ENCODE measurements at places on chromosomes 5 and 9.

DNA sequence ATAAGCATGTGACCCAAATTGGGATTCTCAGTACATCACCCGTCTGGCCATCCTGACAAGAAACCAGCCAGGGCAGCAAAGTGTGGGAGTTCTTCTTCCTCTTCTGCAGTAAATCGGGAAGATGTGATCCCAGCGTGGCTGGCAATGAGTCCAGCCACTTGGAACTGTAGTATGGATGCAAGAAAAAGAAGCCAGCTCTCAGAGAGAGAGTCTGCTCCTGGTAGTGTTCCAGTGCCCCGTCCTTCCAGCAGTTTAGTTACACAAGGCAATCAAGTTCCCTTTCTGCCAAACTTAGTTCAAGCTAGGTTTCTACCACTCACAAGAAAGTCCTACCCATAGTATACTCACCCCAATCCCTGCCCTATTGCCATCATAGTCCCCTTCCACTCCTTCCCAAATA is 65.6 kb downstream of the CDK5RAP2 start:
- no peak for DNase-seq

DNA sequence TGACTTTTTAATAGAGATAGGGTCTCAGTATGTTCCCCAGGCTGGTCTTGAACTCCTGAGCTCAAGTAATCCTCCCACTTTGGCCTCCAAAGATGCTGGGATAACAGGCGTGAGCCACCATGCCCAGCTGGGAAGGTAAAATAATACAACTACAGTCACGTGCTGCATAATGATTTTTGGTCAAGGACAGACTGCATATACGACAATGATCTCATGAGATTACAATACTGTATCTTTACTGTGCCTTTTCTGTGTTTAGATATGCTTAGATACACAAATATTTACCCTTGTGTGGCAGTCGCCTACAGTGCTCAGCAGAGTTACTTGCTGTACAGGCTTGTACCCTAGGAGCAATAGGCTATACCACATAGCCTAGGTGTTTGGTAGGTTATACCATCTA is 14.2 kb upstream of the IRF1 start:
- no peak for DNase-seq

GRCh38 chr5:147547730-147548129 is 37.9 kb upstream of the DPYSL3 start:
- DNase-seq: no peak

- DNase-seq: no peak
These were observed 47.9 kb upstream of the SLC12A2 start for GRCh38 chr5:128035689-128036088.

- DNase-seq: no peak
These were observed 47.2 kb downstream of the INSYN2B start for GRCh38 chr5:169933127-169933526.

DNA sequence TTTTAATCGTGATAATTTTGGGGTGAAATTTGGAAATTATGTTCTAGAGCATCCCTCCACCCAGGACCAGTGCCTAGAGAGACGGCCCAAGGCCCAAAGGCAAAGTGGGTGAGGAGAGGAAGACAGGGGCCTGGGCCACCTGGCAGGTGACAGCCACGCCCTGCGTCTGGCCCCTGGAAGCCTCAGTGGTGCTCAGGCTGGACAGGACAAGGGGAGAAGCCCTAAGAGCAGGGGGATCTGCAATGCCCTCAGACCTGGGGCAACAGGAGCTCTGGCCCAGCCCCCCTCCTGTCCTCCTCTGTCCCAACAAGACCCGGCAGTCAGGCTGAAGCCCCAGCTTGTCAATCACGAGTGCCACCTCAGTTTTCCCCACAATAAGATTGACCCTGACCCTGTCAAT is 134.8 kb downstream of the ADAMTS2 start:
- DNase-seq: no peak

DNA sequence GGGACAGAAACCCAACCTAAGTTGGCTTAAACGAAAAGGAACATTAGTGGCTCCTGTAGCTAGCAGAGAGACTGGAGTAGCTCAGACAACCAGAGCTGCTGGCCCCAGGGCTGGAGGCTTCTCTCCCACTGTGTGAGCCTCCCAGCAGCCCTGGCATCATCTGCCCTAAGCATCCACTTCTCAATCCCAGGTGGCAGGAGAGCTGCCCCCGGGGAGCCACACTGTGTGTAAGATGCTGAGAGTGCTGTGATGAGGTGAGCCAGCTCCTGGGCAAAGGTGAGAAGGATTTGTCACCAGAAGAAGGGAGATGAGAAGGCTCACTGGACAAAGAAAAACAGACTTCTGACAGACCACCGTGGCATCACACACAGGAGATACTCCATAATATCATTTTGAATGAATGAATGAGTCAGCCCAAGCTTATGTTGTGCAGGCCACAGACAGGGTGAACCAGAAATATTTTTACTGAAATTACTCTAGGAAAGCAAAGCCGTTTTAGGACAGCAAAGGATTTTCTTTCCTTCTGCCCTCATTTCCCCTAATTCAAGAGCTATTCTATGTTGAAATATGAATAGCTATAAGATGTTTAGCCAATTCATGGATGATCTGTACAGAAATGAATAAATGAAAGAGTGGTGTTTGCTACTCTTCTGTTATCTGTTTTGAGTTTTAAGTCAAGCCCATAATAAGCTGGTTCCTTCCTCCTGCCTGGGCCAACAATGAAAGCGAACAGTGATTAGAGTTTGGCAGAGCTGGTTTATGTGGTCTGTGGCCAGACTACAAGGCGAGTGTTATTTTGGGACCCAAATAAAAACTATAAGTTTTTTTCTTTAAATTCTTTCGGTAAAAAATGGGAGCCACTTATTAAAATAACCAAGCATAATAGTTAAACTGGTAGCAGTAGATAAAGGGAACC is 57.4 kb upstream of the ECM2 start:
- no peak for DNase-seq

- no peak for DNase-seq
These were observed 271.5 kb upstream of the PANK3 start for GRCh38 chr5:168850683-168851082.

- DNase-seq: no peak
These were observed 1.4 kb upstream of the GABRB2 start for GRCh38 chr5:161547738-161548486.

DNA sequence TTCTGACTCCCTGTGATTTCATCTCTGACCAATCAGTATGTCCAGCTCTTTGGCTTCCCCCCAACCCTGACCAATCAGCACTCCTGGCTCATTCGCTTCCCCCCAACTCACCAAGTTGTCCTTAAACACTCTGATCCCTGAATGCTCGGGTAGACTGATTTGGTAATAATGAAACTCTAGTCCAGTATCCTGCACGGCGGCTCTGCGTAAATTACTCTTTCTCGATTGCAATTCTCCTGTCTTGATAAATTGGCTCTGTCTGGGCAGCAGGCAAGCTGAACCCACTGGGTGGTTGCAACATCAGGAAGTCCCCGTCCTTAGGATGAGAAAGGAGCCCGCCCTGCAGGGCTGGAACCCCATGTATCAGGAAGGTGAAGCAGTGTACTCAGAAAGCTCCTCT is 10.4 kb downstream of the FCN2 start:
- no peak for DNase-seq

GRCh38 chr9:68709291-68710110 is 4.5 kb downstream of the PIP5K1B start:
- DNase-seq: no peak

DNA sequence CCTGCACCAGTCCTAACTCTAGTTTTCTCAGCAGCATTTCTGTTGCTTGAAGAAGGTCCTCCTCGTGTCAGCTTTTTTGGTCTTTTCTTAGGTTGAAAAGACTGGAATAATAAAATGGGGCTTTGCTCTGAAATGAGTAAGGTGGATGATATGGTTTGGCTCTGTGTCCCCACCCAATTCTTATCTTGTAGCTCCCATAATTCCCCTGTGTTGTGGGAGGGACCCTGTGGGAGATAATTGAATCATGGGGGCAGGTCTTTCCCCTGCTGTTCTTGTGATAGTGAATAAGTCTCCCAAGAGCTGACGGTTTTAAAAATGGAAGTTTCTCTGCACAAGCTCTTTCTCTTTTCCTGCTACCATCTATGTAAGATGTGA is 53.6 kb downstream of the LIX1 start:
- DNase-seq: no peak

GRCh38 chr9:108801949-108802348 is 53.8 kb downstream of the ACTL7B start:
- DNase-seq: no peak

DNA sequence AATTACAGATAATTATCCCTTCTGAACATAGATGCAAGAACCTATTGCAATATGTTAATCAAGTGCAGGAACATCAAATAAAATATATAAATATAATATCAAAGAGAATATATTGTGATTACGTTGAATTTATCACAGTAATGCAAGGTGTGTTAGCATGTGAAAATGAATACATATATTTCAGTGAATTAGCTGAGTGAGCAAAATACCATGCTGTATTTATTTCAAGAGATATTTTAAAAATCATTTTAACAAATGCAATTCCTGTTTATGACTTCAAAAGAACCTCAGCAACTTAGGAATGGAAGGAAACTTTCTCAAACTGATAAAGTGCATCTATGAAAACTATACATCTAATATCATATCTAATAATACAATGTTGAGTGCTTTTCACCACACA is 856.9 kb upstream of the PTPRD start:
- DNase-seq: no peak

DNA sequence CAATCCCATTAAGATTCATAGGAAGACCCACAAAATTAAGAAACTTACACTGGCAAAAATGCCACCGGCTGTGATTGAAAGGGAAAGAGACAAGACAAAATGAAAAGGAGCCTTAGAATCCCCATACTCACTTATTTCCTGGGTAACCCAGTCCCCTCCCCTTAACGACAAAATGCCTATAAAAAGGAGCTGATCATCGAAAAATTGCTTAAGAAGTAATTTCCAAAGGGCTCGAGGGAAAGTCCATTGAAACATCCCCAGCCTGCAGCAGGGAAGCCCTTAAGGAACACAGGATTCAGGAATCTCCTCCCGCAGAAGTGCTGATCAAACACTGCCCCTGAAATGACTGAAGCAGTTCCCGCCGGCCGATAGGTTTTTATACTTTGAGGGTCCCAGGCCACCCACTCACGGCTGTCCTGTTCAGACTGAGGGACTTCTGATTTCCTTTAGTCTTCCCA is 677 bp upstream of the ZNF79 start:
- no peak for DNase-seq

GRCh38 chr5:103098993-103099392 is 20.9 kb downstream of the GIN1 start:
- no peak for DNase-seq

GRCh38 chr9:15264918-15265317 is 42.1 kb downstream of the TTC39B start:
- no peak for DNase-seq

- peak; percentile 18 for DNase-seq
These were observed 96.5 kb downstream of the ARHGAP26 start for GRCh38 chr5:142866563-142867275.

- DNase-seq: no peak
These were observed 59.8 kb upstream of the NFIB start for GRCh38 chr9:14373706-14374105.

GRCh38 chr9:91898451-91899218 is 51.4 kb downstream of the ROR2 start:
- no peak for DNase-seq

DNA sequence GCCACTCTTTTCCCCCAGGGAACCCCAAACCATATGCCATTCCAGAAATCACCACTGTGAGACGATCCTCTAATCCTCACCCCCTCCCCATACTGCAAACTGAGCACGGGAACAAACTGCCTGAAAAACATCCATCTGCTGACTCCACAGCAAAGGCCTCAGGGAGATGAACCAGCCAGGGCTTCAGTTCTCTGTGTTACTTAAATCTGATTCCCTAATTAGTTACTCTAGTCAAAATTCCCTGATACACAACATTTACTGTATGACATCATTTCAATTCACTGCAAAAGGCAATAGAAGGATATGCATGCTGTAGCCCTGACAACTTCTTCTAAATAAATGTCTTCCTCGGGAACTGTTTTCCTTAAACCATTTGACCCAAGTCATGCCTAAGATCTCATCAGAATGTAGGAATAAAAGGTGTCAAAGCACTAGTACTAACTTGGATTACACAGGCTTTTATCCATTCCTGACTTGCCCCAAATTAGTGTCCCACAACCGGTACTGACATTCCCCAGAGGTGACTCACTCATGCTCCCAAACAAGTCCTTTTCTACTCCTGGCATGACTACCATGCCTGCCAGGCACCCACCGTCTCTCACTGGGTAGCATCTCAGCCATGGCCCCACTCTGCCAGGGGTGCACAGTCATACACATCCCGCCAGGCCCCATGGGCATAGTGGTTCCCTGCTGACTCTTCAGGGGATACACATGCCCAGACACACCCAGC is 35.0 kb downstream of the MTX3 start:
- no peak for DNase-seq

DNA sequence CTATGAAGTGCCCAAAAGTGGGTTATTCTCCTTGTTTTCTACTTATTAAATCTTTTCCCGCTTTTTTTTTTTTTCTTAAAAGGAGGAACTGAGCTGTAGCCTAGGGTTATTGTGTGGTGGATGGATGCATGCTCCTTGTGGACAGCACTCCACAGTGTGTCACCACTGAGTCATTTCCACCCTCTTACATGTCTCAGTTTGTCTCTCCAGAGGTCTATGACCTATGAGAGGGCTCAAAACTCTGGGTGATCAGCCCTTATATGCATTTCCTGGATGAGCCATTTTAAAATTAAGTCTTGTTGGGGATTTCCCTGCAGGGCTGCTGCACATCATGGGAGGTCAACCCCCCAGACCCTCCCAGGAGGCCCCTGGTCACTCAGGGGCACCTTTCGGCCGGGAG is 102.2 kb upstream of the MOCS2 start:
- no peak for DNase-seq

DNA sequence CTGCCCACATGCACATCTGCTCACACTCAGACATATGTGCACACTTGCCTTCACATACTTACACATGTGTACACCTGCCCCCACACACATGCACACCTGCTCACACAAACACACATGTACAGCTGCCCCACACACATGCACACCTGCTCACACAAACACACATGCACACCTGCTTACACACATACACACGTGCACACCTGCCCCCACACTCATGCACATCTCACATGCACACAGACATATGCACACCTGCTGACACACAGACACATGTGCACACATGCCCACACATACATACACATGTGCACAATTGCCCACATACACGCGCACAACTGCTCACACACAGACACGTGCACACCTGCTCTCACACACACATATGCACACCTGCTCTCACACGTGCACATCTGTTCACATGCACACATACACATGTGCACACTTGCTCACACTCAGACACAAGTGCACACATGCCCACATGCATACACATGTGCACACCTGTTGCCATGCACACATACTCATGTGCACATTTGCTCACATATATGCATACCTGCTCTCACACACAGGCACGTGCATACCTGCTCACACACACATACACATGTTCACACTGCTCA is 147.8 kb upstream of the FOXD4L5 start:
- DNase-seq: no peak

DNA sequence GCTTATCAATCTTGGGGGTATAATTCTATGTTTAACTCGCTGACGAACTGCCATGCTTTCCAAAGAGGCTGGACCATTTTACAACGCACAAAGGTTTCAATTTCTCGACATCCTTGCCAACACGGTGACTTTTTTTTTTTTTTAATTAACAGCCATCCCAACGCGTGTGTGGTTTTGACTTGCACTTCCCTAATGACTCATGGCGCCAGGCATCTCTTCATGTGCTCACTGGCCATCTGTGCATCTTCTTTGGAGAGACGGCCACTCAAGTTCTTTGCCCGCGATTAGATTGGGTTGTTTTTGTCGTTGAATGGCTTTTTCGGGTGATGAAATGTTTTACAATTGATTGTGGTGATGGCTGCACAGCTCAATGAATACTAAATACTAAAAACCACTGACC is 12.5 kb upstream of the CARD9 start:
- no peak for DNase-seq

- DNase-seq: no peak
These were observed 58.2 kb downstream of the IPPK start for GRCh38 chr9:92611621-92612285.
